ENCODE measurements at places on chromosomes 13 and 19.

- DNase-seq: no peak
These were observed 20.2 kb downstream of the CEBPA start for GRCh38 chr19:33282036-33282671.

DNA sequence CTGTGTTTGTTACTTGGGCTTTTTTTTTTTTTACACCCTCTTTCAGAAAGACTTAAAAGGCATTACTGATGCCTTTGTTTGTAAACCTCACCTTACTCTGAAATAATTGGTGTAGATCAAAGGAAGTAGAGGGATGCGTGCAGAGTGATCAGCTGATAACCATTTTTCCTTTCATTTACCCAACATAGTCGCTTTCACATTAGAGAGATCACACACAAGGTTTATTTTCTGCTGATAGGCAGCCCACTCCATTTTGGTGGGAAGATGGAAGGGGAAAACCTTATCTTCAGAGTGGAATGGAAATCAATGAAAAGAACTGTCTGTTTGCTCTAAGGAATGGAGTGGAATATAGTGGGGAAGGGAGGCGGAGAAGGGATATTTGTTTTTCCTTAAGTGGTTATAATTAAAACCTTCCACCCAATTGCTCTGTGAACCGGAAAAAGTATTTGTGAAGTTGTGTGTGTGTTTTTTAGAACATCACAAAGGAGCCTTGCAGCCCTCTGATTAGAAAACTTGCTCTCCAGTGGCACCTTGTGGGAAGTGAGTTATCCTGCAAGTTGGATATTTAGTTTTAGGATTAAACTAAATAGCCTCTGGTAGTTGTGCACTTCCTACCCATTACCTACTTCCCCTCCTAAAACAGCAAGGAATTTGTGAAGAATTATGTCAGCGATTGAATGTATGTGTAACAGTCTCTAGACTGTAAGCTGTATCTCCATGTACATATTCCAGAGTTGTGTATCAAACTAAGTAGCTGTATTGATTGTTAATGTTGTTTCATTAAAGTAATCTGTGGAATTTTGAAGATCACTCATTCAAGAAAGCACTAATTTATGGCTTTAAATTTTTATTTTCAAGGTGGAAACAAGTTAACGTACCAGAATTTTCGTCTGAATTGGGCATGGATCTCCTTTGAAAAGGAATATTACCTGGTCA lies 76.8 kb downstream of the FREM2 start:
- peak; percentile 2 for DNase-seq

GRCh38 chr19:39939556-39939955 lies 5.1 kb upstream of the FCGBP start:
- no peak for DNase-seq

- DNase-seq: no peak
These were observed 34.2 kb downstream of the GPR42 start for GRCh38 chr19:35404879-35405622.

DNA sequence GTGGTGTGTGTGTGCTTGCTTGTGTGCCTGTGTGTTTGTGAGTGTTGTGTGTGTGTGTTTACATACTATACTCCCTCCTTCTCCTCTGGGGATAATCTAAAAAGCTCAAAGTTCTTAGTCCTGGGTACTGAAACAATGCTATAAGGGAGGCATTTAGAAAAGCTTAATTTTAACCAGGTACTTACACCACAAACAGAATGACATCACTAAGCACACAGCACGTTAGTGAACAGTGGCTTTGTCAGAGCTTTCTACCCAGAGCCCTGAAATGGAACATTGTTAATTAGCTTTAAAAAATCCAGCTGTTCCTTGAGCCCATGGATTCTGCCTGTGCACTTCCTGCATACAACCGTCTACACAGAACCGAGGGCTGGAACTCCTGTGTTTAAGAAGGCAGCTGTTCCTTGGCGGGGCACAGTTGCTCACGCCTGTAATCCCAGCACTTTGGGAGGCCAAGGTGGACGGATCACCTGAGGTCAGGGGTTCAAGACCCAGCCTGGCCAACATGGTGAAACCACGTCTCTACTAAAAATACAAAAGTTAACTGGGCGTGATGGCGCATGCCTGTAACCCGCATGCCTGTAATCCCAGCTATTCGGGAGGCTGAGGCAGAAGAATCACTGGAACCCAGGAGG lies 69.6 kb upstream of the RNF113B start:
- DNase-seq: no peak

GRCh38 chr19:21587117-21587461 lies 81.7 kb downstream of the ZNF429 start:
- no peak for DNase-seq

DNA sequence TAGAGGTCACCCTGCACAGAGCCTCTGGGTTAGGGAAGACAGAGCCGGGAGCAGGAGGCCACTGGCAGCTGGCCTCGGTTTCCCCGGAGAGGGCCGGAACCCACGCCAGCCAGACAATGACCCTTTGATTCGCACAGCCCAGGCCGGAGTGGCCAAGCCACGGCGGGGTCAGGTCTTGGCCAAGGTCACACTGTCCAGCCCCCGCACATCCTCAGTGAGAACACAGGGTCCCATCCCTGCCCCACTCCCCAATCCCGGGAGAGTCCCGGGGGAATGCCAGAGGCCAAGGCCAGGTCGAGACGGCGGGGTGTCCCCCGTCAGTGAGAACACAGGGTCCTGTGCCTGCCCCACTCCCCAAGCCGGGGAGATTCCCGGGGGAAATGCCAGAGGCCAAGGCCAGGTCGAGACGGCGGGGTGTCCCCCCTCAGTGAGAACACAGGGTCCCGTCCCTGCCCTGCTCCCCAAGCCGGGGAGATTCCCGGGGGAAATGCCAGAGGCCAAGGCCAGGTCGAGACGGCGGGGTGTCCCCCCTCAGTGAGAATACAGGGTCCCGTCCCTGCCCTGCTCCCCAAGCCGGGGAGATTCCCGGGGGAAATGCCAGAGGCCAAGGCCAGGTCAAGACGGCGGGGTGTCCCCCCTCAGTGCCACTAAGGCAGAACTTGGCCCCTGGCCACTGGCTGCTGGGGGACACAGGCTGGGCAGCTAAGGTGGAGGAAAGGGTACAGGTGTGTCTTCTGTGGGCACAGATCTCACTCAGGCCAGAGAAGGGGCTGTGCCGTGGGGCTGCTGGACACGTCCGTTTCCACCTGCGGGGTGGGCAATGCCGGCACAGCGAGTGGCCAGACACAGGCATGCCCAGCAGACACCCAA lies 1.7 kb upstream of the FSTL3 start:
- DNase-seq: no peak

GRCh38 chr13:98890186-98890585 lies 87.7 kb downstream of the DOCK9 start:
- DNase-seq: no peak

GRCh38 chr19:17454576-17455071 lies 6.1 kb downstream of the NXNL1 start:
- no peak for DNase-seq

- DNase-seq: peak; percentile 33
These were observed 3.8 kb upstream of the LILRA5 start for GRCh38 chr19:54316746-54317107.

GRCh38 chr13:110780422-110780821 lies 66.9 kb downstream of the ING1 start:
- DNase-seq: no peak

GRCh38 chr13:90717451-90717936 lies 630.0 kb upstream of the MIR17HG start:
- no peak for DNase-seq

Measured in OCI-LY7 (cell line).